ENCODE measurements at places on chromosomes 5 and 9. TPM values are rescaled to one million over a fixed set of nuclear protein-coding genes. Genes with fewer than 3 reads are reported as not detected.

Gene GPRIN1
- 8.4 TPM for total RNA-seq

GRCh38 chr5:103209065-103209464, 49.5 kb upstream of the MACIR start:
- no peaks in the 10 kb centered on the region for H3K4me1 ChIP-seq
- no peaks in the 10 kb centered on the region for H3K36me3 ChIP-seq
- H3K27ac ChIP-seq: no peak overlapping the region

DNA sequence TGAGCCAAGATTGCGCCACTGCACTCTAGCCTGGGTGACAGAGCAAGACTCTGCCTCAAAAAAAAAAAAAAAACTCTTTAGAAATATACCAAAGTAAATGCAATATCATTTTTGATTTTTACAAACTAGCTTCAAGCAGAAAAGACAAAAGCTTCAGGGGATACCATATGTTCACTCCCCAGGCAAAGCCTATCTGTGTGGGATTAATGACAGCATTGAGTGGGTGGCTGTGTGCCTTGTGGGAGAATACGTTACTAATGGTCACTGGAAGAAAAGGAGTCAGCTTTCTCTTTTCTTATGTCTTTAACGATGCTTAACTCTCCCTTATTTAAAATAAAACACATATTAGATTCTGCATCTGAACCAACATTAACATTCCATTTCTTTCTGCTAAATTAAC, 1.9 kb downstream of the PCA3 start:
- H3K36me3 ChIP-seq: no peaks in the 10 kb centered on the region
- no peaks in the 10 kb centered on the region for H3K4me1 ChIP-seq
- H3K27me3 ChIP-seq: no peaks in the 10 kb centered on the region
- H3K27ac ChIP-seq: no peak overlapping the region
- H3K4me3 ChIP-seq: no peak overlapping the region

- H3K27me3 ChIP-seq: no peaks in the 10 kb centered on the region
- H3K36me3 ChIP-seq: no peaks in the 10 kb centered on the region
- H3K4me3 ChIP-seq: peak within 1 kb of the TSS; percentile 57
- peak within 1 kb of the TSS; percentile 81 for H3K27ac ChIP-seq
- H3K4me1 ChIP-seq: peaks cover 8% of the 10 kb centered on the region
Observed at GRCh38 chr5:9545992-9546851, at the start of gene SEMA5A. TSS of gene SEMA5A (minus strand) at chr5:9546075. CDS start at chr5:9379946, 166,129 bp downstream.

DNA sequence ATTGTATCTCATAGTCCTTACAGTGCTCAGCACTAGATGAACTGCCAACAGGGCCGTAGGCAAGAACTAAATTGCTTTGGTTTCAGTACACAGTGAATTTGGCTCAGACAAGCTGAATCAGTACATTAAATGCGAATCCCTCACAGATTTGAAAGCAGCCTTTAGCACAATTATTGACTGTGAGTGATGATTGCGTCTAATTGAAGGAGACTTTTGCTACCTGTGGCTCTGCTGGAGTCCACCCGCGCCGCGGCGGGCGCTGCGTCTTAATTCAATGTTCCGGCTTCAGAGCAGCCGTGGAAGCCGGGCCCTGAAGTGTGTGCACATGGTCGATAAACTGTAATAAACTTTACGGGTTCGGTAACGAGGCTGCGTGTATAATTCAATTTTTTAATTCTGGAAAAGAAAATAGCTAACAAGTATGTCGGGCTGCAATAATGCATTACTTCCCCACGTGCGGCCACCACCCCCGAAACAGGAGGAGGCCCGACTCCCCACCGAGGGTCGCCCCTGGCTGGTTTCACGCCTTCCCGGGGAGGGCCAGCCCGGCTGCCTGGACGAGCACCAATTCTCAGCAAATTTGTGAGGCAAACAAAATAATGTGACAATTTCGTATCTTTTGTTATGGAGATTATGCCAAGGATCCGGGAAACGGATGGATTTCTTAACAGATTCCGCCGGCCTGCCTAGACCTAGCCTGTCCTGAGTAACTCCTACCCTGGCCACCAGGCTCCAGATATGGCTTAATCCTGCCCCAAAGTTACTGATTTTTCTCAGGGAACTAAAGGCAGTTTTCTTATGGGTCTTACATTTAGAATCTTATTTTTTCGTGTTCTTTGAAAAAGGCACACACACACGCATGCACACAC, 269.4 kb upstream of the IRX1 start:
- H3K4me3 ChIP-seq: no peak overlapping the region
- H3K36me3 ChIP-seq: no peaks in the 10 kb centered on the region
- no peaks in the 10 kb centered on the region for H3K4me1 ChIP-seq
- H3K27me3 ChIP-seq: no peaks in the 10 kb centered on the region
- no peak for DNase-seq

DNA sequence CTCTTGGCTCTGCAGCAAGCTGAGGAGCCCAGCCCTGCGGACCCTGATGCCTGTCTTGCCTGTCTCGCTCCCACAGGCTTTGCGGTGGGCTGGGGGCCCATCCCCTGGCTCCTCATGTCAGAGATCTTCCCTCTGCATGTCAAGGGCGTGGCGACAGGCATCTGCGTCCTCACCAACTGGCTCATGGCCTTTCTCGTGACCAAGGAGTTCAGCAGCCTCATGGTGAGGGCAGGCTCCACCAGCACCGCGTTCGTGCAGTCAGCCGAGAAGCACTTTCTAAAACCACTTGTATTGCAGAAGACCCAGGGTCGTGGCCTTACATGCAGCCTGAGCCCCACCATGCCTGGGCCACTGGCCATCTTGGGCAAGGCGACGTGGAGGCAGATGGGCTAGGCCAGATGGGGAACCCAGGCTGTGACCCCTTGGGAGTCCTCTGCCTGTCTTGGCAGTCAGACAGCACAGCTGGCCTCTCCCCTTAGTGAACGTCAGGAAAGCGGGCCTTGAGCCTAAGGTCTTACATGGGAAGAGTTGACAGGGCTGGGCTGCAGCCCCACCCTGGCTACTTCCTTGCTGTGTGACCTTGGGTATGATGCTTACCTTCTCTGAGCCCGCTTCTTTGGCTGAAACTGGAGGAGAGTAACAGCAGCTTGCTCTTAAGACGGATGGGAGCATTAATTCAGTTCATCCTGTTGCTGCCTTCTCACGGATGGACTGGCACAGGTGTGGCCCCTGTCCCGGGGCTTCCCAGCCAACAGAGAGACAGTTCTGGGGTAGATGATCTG, 8.6 kb downstream of the SLC2A8 start:
- H3K27me3 ChIP-seq: no peaks in the 10 kb centered on the region
- no peaks in the 10 kb centered on the region for H3K36me3 ChIP-seq
- H3K4me3 ChIP-seq: no peak overlapping the region
- no peak for DNase-seq

Gene ARID3C
- 0.31 TPM for total RNA-seq

GRCh38 chr5:163706053-163706771, 200.8 kb downstream of the MAT2B start:
- H3K27me3 ChIP-seq: no peaks in the 10 kb centered on the region
- no peaks in the 10 kb centered on the region for H3K36me3 ChIP-seq
- no peak for DNase-seq

DNA sequence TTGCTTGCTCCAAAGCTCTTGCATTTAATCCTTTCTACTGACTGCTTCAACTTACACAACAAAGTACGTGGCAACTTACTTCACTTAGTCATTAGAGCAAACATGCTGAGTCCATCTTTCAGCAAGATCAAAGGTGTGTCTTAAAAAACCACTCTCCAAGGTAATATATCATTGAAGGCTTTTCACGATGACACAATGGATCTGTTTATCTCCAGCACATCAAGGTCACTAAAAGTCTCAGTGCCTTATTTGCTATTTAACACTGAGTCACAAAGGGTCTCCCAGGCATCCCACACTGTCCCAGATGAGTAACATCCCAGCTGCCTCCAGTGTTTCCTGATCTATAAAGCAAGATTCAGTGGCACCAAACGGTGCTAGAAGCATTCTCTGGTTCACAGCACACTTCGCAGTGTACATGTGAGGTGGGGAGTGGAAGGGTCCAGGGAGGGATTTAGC, 3.7 kb upstream of the CLK4 start:
- H3K36me3 ChIP-seq: no peaks in the 10 kb centered on the region
- H3K4me3 ChIP-seq: no peak overlapping the region
- H3K27me3 ChIP-seq: no peaks in the 10 kb centered on the region

Gene SLC6A18
- total RNA-seq: not detected

DNA sequence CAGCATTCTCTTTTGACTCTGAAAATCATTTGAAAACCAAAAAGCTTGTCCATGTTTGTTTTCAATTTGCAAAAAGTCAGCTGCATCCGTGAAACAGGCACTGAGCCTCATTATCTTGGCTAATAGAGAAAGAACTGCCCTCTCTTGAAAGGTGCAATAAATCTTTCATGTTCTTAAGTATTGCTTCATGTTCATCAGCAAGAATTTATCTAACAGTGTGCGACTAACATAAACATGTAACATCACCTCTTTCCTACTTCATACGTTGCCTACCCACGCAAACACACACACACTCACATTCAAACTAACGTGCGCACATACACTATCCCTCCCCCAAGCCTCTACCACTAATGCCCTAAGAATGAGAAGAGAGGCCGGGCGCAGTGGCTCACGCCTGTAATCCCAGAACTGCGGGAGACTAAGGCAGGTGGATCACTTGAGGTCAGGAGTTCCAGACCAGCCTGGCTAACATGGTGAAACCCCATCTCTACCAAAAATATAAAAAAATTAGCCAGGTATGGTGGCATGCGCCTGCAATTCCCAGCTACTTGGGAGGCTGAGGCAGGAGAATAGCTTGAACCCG, 629.7 kb upstream of the ZNF608 start:
- no peak overlapping the region for H3K27ac ChIP-seq
- no peak overlapping the region for H3K4me3 ChIP-seq
- H3K36me3 ChIP-seq: no peaks in the 10 kb centered on the region
- no peak for DNase-seq
- H3K4me1 ChIP-seq: no peaks in the 10 kb centered on the region

- no peaks in the 10 kb centered on the region for H3K4me1 ChIP-seq
- H3K4me3 ChIP-seq: no peak overlapping the region
- H3K27ac ChIP-seq: no peak overlapping the region
- no peaks in the 10 kb centered on the region for H3K36me3 ChIP-seq
- DNase-seq: no peak
Observed at GRCh38 chr5:169050146-169050571, 250.8 kb downstream of the SLIT3 start.

Gene PANK3
- 44.9 TPM for total RNA-seq

DNA sequence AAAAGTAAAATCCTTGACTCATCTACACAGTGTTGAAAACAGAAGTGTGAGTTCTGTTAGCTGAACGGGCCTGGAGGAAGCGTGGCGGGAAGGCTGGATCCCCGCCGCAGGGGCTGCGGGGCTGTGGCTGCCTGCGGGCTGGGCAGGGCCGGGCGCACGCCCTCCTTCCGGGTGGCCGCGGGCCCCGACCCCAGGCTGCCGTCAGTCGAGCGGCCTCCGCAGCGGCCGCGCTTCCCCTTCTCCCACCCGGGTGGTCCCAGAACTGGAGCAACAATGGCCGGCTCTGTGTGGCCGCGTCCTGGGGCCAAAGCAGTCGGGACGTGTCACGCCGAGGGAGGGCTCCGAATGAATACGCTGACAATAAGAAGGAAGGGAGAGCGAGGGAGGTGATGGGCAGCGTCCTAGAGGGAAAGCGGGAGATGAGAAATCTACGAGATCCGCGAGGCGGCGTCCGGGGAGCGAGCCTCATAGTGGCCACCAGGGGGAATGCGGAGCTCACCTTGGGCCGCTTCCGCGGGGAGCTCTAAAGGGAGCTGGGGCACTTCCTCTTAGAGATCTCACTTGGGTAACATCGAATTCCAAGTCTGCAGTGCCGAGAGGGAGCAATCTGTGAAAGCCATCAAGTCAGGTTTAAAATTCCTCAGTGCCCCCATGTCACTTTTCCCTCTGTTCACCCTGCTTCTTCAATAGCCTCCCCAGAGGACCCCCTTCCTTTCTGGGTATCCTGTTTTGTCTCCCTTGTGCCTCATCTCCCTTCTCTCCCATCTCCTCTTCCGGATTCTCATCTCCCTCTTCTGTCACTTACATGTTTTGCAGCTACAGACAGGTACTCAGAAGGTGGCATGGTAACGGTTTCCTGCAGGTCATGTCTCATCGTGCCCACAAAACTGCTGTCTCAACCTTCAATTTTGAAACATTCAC, 83.9 kb downstream of the SLC1A3 start:
- peak overlapping the region; percentile 61 for H3K4me3 ChIP-seq
- DNase-seq: peak; percentile 82
- H3K27me3 ChIP-seq: no peaks in the 10 kb centered on the region
- peak overlapping the region; percentile 56 for H3K27ac ChIP-seq
- no peaks in the 10 kb centered on the region for H3K4me1 ChIP-seq

Gene UGT3A1
- 7.5 TPM for total RNA-seq

Gene SLC6A3
- 0.55 TPM for total RNA-seq

- no peak overlapping the region for H3K27ac ChIP-seq
- no peak for DNase-seq
- H3K4me3 ChIP-seq: no peak overlapping the region
- no peaks in the 10 kb centered on the region for H3K36me3 ChIP-seq
Observed at GRCh38 chr5:178327931-178328711, 95.5 kb upstream of the PHYKPL start.

Gene NRG2
- 13.0 TPM for total RNA-seq

DNA sequence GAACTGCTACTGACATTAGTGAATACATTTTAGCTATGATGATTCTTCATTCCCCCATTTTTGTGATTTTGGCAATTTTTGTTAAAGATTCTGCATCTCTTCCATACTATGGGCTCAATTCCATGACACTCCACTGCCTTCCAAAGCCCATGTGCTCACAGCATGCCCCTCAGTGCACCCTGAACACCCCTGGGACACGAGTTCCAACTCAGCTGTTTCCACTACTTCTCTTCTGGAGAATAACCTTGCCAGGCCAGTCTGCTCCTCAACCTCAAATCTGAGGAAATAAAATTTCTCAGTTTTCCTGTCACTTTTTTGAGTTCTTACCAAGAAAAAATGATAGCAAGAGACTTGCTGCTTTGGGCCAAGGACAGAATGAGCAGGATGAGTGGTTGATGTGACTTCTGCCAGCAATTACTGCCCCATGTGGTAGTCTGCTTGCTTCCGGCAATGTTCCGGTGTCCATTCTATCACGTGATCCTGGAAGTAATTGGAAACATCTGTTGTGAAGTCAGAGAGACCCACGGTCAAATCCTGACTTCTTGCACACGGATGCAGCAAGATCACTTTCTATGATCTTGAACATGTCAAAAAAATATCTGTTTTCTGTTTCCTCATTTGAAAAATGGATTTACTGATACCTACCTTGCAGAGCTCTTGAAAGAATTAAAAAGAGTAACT, 58.3 kb downstream of the EGFLAM start:
- no peaks in the 10 kb centered on the region for H3K27me3 ChIP-seq
- H3K4me1 ChIP-seq: no peaks in the 10 kb centered on the region
- H3K27ac ChIP-seq: no peak overlapping the region
- H3K4me3 ChIP-seq: no peak overlapping the region
- H3K36me3 ChIP-seq: no peaks in the 10 kb centered on the region
- peak; percentile 56 for DNase-seq

GRCh38 chr5:103847060-103847459, 284.5 kb upstream of the NUDT12 start:
- H3K4me1 ChIP-seq: no peaks in the 10 kb centered on the region
- no peak overlapping the region for H3K4me3 ChIP-seq
- no peak overlapping the region for H3K27ac ChIP-seq
- H3K27me3 ChIP-seq: no peaks in the 10 kb centered on the region

Gene SPRY4
- 5.3 TPM for total RNA-seq

- H3K36me3 ChIP-seq: no peaks in the 10 kb centered on the region
- no peak overlapping the region for H3K27ac ChIP-seq
- no peaks in the 10 kb centered on the region for H3K27me3 ChIP-seq
- no peaks in the 10 kb centered on the region for H3K4me1 ChIP-seq
- no peak overlapping the region for H3K4me3 ChIP-seq
Observed at GRCh38 chr9:15142878-15143534, 164.0 kb downstream of the TTC39B start.

- no peaks in the 10 kb centered on the region for H3K27me3 ChIP-seq
- no peaks in the 10 kb centered on the region for H3K4me1 ChIP-seq
- H3K36me3 ChIP-seq: no peaks in the 10 kb centered on the region
- no peak overlapping the region for H3K27ac ChIP-seq
Observed at GRCh38 chr5:179960204-179960831, 52.6 kb upstream of the TBC1D9B start.

Gene PCDH12
- 0.31 TPM for total RNA-seq
